ENCODE measurements at places on chromosomes 11 and 22.

DNA sequence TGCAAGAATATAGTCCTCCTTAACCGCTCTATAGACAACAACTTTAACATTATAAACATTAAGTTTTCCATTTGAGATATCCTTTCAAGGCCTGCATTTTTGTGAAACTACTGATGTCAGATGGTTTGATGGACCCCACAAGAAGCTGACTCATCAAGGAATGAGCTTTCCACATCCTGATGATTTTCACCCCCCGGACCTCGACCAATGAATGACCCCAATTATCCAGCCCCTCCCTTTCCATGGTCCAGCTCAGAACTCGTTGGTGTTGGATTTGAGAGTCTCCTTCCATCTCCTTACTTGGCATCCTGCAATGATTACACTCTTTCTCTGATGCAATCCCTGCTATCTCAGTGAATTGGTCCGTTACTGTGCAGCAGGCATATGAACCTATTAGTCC lies 31.8 kb upstream of the GUCY1A2 start:
- DNase-seq, result no peak

- no peak for DNase-seq
Observed at GRCh38 chr11:26960281-26960680, 33.6 kb upstream of the FIBIN start.

DNA sequence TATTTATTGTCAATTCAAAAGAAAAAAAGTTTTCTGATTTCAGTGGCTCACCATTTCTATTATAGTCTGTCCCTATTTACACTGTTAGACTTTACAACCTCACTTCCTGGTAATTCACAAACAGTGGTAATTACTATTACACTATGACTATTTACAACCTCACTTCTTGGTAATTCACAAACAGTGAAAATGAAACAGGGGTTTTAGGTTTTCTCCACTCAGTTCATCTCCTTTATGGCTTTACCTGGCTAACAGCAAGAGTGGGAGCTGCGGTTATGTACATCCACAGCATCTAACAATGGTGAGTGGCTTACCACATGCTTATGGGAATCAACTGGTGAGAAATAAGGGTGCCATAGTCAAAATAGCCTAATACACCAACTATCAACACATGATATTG lies 166.4 kb downstream of the CASP12 start:
- DNase-seq, result no peak

DNA sequence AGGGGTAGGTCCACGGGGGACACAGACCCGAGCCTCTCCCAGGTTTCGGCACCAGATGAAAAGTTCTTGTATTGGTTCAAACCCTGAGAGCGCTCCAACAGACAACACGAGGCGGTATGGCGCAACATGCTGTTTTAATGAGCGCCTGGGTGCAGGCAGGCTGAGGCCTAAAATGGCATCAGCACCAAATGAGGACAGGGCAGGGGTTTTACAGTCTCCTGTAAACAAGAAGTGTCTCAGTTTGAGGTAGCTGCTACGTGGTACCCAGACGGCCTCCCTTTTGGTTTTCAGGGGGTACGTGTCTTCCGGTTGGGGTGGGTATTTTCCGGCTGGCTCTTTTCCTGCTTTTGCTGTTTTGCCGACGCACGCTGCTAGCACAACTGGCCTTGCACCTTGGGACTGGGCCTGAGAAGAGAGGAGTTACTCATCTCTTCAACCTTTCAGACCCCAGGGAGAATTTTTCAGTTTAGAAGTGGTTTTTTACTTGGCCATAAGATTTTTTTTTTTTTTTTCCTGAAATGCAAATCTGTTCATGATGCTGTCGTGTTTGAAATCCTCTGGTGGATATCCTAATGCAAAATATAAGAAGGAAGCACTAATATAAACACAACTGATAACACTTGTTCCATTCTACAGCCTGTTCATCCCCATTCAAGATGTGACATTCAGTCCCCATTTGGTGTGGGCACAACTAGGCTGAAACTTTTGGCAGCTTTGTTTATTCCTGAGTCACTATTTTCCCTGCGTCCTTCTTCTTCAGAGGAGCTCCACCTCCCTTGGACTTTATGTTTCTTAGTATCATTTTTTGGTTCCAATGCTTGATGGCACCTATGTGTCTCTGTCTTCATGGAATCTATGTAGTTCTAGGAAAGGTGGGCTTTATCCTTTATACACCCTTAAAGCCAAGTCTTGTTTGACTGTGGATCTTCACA lies 6.5 kb downstream of the PPFIBP2 start:
- no peak for DNase-seq

GRCh38 chr11:17590463-17590862 lies 43.4 kb downstream of the OTOG start:
- DNase-seq, result no peak
